Activated CD8-positive, alpha-beta T cell treated with anti-CD3 and anti-CD28 coated beads, Interleukin-2, amount 10 ng/mL, durations not matched to agents 7 days and 5 days (primary cell): ENCODE measurements at places on chromosomes 12 and 14. TPM values are rescaled to one million over a fixed set of nuclear protein-coding genes. Genes with fewer than 3 reads are reported as not detected.

- peaks cover 17% of the 10 kb centered on the region for H3K27me3 ChIP-seq
- no peaks in the 10 kb centered on the region for H3K36me3 ChIP-seq
- DNase-seq, result no peak
- H3K27ac ChIP-seq, result no peak overlapping the region
- no peaks in the 10 kb centered on the region for H3K4me1 ChIP-seq
- no peak overlapping the region for H3K4me3 ChIP-seq
Measured at GRCh38 chr12:3341594-3341993, 149.4 kb upstream of the PRMT8 start.

Gene PTPRQ
- not detected for total RNA-seq

Gene TAS2R9
- total RNA-seq, result not detected

GRCh38 chr14:53217316-53217994 is 64.3 kb upstream of the DDHD1 start:
- H3K36me3 ChIP-seq, result no peaks in the 10 kb centered on the region
- H3K4me1 ChIP-seq, result peaks cover 9% of the 10 kb centered on the region
- peak; percentile 84 for DNase-seq
- H3K27ac ChIP-seq, result peak overlapping the region; percentile 79
- H3K4me3 ChIP-seq, result peak overlapping the region; percentile 82
- H3K27me3 ChIP-seq, result no peaks in the 10 kb centered on the region

Gene TAS2R8
- total RNA-seq, result not detected

Gene DENND5B
- total RNA-seq, result 0.16 TPM

DNA sequence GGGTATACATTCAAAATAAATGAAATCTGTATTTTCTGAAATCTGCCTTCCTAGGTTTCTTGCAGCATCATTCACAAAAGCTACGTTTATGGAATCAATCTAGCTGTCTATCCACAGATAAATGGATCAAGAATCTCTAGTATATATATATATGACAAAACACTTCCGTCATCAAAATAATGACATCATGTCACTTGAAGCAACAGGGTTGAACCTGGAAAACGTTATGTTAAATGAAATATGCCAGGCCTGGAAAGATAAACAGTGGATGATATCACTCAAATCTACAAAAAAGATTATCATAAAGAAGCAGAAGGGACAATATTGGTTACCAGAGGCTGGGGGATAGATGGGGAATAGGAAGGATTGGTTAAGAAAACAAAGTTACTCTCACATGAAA is 28.6 kb downstream of the ASCL4 start:
- H3K4me3 ChIP-seq, result no peak overlapping the region
- no peaks in the 10 kb centered on the region for H3K4me1 ChIP-seq
- peaks cover 12% of the 10 kb centered on the region for H3K27me3 ChIP-seq
- no peaks in the 10 kb centered on the region for H3K36me3 ChIP-seq
- no peak for DNase-seq

DNA sequence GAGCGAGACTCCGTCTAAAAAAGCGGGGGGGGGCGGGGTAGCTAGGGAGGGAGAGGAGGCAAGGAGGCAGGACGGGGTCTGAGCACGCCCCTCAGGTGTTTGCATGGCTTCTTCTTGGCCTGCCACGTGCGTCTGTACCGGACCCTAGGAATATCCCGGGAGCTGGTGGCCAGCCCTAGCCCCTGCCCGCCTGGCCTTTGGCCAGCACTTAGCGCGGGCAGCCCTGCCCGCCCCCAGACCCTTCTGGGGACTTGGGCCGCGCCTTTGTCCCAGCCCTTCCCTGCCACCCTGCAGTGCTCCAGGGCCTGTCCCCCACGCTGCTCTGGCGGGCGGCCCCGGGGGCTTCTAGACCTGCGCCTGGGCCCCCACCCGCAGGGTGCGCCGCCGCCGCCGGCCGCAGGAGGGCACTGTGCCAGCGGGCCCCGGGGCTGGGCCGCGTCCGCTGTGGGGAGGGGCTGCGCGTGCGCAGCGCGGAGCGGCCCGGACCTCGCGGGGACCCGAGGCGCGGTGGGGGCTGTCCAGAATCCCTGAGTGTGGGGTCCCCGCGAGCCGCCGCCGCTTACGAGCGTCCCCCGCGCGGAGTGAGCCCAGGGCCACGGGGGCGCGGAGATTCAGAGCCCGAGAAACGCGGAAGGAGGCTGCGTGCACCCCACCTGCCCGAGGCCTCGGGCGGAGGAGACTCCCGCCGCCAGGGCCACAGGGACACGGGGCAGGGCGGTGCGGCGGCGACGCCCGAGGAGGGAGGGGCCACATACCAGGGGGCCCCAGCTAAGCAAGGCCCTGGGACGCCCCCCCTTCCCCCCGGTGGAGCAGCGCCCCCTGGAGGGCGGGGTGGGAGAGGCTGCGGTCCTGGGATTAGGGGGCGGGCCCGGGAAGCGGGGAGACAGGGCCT is 21.0 kb downstream of the SLC25A29 start:
- peaks cover 5% of the 10 kb centered on the region for H3K36me3 ChIP-seq
- DNase-seq, result peak; percentile 80
- H3K27ac ChIP-seq, result peak overlapping the region; percentile 72

GRCh38 chr12:92927055-92927435 is 2.0 kb downstream of the EEA1 start:
- H3K27ac ChIP-seq, result peak overlapping the region; percentile 94
- peak overlapping the region; percentile 84 for H3K4me3 ChIP-seq
- peaks cover 13% of the 10 kb centered on the region for H3K36me3 ChIP-seq
- peaks cover 35% of the 10 kb centered on the region for H3K4me1 ChIP-seq
- DNase-seq, result peak; percentile 47

DNA sequence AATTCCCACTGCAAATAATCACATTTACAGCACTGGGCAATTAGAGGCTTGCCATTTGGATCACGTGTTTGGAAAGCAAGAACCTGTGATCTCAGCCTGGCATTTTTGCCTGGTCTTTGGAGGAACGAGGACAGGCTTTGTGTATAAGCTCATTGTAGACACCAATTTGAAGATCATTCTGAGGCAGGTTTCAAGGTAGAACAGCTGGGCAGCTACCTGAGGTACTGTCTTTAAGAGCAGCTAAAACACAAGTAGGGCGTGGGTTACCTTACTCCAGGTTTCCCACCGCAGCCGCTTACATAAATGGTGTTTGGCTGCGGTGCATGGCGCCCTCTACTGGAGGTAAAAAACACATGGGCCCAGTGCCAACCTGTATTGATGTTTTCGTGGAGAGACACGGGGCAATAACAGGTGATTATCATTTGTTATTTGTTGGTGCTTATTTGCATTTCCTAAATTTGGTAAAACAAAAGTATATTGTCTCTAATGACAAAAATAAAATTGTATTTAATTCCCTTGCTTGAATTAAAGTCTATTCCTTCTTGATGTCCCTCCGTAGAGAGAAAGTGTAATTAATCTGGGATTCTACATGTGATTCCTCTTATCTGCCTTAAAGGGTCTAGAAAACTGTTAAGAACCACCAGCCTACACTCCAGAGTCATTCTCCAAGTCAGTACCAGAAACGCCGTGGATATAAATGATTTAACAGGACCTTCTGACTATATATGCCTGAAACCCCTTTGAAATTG is 69.7 kb downstream of the SVOP start:
- peaks cover 7% of the 10 kb centered on the region for H3K4me1 ChIP-seq
- no peak overlapping the region for H3K27ac ChIP-seq
- no peaks in the 10 kb centered on the region for H3K36me3 ChIP-seq
- DNase-seq, result peak; percentile 81

- DNase-seq, result no peak
- no peaks in the 10 kb centered on the region for H3K27me3 ChIP-seq
- no peak overlapping the region for H3K4me3 ChIP-seq
- H3K27ac ChIP-seq, result no peak overlapping the region
Measured at GRCh38 chr12:43348221-43348620, 203.8 kb downstream of the ADAMTS20 start.

- H3K27ac ChIP-seq, result no peak overlapping the region
- no peaks in the 10 kb centered on the region for H3K4me1 ChIP-seq
- DNase-seq, result no peak
- H3K4me3 ChIP-seq, result no peak overlapping the region
Measured at GRCh38 chr12:8553088-8553627, 12.5 kb upstream of the CLEC4E start.

GRCh38 chr14:57846596-57846995 is 19.3 kb downstream of the SLC35F4 start:
- no peaks in the 10 kb centered on the region for H3K4me1 ChIP-seq
- no peak for DNase-seq
- H3K27me3 ChIP-seq, result no peaks in the 10 kb centered on the region
- H3K27ac ChIP-seq, result no peak overlapping the region
- no peaks in the 10 kb centered on the region for H3K36me3 ChIP-seq
- H3K4me3 ChIP-seq, result no peak overlapping the region

DNA sequence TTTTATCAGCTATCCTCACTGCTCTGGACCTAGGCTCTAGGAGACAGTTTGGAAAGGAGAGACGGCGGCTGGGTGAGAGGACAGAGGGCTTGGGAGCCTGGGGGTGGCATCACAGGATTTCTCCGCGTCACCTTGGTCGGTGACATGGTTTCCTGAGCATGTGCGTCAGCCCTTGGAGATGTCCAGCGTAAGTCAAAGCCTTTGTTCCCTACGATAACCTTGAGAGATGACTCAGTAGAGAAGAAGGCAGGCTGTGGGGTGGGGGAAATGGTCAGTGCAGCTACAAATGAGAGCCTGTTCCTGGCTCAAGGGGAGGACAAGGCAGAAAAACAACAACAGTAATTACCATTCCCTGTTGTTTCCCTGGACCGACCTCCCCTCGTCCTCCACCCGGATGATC is 90.2 kb upstream of the TBX3 start:
- H3K4me1 ChIP-seq, result no peaks in the 10 kb centered on the region
- H3K4me3 ChIP-seq, result no peak overlapping the region
- H3K27ac ChIP-seq, result no peak overlapping the region
- no peak for DNase-seq

Gene SPX
- not detected for total RNA-seq

DNA sequence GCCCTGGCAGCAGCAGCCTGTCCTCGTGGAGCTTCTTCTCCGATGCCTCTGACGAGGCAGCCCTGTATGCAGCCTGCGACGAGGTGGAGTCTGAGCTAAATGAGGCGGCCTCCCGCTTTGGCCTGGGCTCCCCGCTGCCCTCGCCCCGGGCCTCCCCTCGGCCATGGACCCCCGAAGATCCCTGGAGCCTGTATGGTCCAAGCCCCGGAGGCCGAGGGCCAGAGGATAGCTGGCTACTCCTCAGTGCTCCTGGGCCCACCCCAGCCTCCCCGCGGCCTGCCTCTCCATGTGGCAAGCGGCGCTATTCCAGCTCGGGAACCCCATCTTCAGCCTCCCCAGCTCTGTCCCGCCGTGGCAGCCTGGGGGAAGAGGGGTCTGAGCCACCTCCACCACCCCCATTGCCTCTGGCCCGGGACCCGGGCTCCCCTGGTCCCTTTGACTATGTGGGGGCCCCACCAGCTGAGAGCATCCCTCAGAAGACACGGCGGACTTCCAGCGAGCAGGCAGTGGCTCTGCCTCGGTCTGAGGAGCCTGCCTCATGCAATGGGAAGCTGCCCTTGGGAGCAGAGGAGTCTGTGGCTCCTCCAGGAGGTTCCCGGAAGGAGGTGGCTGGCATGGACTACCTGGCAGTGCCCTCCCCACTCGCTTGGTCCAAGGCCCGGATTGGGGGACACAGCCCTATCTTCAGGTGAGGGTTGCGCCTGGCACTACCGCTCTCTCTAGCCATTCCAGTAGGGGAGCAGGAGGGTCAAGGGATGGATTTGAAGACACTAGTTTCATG is 2.1 kb downstream of the NFATC4 start:
- no peak overlapping the region for H3K27ac ChIP-seq
- no peak for DNase-seq
- no peak overlapping the region for H3K4me3 ChIP-seq
- H3K27me3 ChIP-seq, result peaks cover 43% of the 10 kb centered on the region
- peaks cover 28% of the 10 kb centered on the region for H3K4me1 ChIP-seq
- no peaks in the 10 kb centered on the region for H3K36me3 ChIP-seq

- H3K27ac ChIP-seq, result no peak overlapping the region
- H3K4me1 ChIP-seq, result no peaks in the 10 kb centered on the region
Measured at GRCh38 chr12:14892726-14893505, 7.3 kb upstream of the MGP start.

DNA sequence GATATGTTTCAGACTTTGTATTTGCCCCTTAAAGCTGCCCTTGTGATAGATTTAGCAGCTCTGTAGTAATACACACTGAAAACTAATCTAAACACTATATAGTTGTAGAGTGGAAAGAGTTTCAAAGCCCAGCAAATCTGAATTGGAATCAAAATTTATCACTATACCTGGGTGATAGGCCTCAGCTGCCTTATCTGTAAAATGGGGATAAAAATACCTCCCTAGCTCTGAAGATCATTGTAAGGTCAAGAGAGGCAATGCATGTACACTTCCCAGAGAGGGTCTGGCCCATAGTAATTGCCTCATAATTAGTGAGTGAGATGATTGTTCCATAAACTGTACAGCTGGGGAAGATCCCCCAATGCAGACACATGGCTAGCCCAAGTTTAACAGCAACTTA is 103.6 kb downstream of the IGF1 start:
- H3K36me3 ChIP-seq, result no peaks in the 10 kb centered on the region
- DNase-seq, result no peak
- peaks cover 9% of the 10 kb centered on the region for H3K4me1 ChIP-seq
- H3K27ac ChIP-seq, result no peak overlapping the region
- peaks cover 2% of the 10 kb centered on the region for H3K27me3 ChIP-seq

Gene PZP
- total RNA-seq, result not detected

DNA sequence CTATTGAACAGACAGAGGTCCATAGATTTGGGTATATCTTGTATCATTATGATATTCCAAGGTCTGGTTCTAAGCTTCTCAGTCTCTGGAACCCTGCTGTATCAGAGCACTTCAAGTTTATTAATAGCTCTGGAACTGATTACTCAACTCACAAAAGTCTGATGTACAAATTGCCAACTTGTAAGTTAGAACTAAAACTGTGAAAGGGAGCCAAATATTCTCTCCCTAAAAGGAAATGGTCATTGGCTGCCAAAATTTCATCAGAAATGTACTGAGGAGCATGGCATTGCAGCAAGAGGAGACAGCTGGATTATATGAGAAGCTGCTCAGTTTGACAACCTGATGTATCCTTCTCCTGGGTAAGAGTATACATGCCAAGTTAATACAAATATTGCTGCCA is 828.8 kb upstream of the SEL1L start:
- no peaks in the 10 kb centered on the region for H3K4me1 ChIP-seq
- no peaks in the 10 kb centered on the region for H3K36me3 ChIP-seq
- no peak overlapping the region for H3K4me3 ChIP-seq
- no peaks in the 10 kb centered on the region for H3K27me3 ChIP-seq
- DNase-seq, result no peak
- H3K27ac ChIP-seq, result no peak overlapping the region

DNA sequence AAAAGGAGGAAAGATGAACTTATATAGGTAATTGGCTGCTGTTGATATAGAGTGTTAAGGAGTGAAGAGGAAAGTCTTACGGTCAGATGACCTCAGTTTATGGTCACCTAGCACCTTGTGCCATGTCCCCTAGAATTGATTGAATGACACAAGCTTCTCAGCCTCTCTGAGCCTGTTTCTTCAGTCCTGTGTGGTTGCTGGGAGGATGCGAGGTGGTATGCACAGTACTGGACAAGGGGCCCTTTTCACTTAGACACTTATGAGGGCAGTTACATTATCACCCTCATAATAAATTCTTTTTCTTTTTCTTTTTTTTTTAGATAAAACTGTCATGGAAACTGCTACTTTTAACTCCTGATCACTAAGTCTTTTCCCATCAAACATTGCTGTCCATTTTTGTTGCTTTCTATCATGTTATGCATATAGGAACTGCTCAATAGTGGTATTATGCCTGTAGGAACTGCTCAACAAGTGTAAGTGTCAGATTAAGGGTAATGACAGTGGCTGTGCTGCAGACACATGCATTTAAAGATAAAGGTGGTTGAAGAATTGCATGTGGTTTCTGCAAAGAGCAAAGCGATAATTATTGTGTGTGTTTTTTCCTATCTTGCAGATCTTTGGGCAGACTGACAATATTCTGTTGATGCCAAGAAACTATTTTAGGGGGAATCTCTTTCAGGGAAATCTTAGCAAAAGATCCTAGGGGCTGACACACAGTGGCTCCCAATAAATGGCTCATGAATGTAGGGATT is 11.6 kb downstream of the ANO6 start:
- no peak overlapping the region for H3K4me3 ChIP-seq
- H3K27ac ChIP-seq, result no peak overlapping the region
- peaks cover 3% of the 10 kb centered on the region for H3K4me1 ChIP-seq
- no peaks in the 10 kb centered on the region for H3K27me3 ChIP-seq

Gene SLCO1C1
- total RNA-seq, result not detected
